T-helper 2 cell treated with Interferon-gamma antibody and Interleukin-4, amounts not matched to agents 5 μg/mL and 100 μg/mL, for 36 hours (primary cell): ENCODE measurements at places on chromosomes 6 and 20.

- no peak for DNase-seq
These were observed 30.0 kb downstream of the DZANK1 start for GRCh38 chr20:18436847-18437246.

- DNase-seq: no peak
These were observed 9.1 kb downstream of the BPIFB3 start for GRCh38 chr20:33062825-33063149.

GRCh38 chr6:2528156-2528555 is 222.6 kb downstream of the MYLK4 start:
- no peak for DNase-seq

DNA sequence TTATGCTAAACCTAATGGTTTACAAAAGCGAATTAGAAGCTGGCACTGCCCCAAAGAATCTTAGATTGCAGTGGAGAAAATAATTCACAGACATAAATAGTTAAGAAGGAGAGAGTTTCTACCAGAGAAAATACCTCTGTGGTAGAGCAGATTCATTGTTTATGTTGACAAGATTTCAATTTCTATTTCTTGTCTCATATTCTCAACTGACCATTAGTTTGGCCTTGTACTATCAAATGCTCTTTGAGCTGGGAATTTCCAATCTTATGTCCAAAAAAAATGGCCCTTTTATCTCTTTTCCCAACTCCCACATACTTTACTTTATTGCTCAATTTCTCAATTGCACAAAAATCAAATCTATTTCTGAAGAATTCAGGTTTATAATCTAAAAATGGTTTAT is 804.1 kb upstream of the CITED2 start:
- DNase-seq: no peak

DNA sequence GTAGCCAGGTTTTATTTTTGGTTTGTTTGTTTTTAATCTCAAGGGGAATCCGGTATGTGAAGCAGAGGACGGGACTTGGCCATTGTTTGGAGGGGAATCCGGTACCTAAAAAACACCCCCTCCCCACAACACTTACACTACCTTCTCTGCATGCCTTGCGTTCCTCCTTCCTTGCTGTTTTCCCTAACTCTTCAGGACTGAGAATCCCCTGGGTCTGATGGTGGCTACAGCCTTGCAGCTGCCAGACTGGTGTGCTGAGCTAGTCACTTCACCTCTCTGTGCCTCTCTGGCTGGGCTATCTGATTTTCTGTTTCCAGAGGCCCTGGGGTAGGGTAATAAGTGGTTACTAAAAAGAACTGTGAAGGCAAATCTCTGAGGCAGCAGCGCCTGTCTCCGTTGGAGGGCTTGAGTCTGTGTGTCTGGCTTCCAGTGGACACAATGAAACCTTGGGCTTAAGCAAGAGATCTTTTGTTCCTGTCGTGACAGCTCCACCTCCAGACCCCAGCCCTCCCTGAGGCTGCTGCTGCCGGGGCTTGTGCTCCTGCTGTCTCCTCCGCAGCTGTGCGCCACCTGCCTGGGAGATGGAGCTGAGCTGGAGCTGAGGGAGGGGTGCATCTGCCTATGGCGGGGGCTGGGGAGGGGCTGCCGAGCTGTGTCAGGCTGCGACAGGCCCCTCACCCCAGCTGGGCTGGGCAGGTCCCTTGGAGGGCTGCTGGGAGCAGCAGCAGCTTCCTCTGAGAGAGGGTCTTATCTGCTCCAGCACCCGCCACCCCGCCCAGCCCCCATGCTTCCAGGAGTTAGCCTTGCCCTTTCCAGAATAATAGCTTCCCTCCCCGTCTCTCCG is 65.8 kb upstream of the CCDC167 start:
- DNase-seq: no peak

DNA sequence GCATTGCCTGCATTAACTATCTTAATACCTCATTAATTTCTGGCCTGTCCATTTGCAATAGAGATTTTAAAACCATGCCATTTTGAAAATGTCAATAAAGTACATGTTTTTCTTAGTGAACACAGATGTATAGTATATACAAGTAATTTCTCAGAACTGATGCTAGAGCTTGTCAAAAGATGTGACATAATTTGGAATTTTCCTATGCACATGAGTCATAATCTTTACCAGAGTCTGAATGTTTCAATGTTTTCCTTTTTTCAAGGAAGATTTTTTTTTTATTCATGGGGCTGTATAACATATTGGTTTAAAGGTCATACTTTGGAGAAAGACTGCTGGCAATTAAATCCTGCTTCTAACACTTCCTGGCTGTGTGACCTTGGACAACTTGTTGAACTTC is 1347.5 kb upstream of the ADGRB3 start:
- DNase-seq: no peak

- no peak for DNase-seq
These were observed 247.9 kb downstream of the ZFAND3 start for GRCh38 chr6:38067263-38067980.

DNA sequence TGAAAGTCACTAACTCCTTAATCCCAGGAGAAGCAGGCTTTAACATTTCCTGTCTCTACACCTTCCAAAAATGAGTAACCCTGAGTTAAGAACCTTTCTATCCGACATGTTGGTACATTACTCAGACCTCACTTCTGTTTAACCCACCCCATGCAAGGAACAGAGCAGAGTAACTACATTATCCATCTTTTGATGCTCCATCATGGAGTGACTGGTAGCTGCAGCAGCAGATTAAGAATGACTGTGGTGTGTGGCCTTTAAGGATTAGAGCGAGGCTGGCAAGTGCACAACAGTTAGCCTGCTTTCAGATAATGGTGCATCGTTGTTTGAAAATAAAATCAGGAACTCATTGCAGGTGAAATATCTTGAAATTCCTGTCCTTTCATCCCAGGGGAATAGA is 2.0 kb downstream of the TRAF3IP2 start:
- no peak for DNase-seq

- peak; percentile 86 for DNase-seq
These were observed 5.4 kb downstream of the CCND3 start for GRCh38 chr6:41936073-41936837.

DNA sequence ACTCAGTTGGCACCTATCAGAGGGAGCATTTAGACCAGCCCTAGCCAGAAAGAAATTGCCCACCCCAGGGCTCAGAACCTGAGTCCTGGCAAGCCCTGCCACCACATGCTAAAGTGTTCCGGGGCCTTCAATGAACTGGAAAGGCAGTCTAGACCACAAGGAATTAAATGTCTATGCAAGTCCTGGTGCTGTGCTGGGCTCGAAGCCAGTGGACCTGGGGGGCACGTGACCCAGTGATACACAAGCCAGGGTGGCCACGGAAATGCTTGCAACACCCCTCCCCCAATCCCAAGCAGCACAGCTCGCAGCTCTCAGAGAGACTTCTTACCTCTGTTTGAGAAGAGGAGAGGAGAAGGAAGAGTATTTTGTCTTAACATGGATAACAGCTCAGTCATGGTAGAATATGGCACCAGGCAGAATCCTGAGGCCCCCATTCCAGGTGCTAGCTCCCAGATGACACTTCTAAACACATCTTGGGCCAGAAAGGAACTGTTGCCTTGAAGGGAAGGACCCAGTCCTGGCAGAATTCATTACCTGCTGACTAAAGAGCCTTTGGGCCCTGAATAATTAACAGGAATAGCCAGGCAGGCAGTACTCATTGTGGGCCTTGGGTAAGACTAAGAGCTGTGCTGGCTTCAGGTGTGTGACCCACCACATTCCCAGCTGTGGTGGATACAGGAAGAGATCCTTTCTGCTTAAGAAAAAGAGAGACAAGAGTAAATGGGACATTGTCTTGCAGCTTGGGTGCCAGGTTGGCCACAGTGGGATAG is 111.3 kb downstream of the BTBD9 start:
- no peak for DNase-seq
